ENCODE measurements at places on chromosomes 3 and 15. TPM values are rescaled to one million over a fixed set of nuclear protein-coding genes. Genes with fewer than 3 reads are reported as not detected.

Gene NANOGP8
- 0.89 TPM for total RNA-seq

Gene CILP
- 24.4 TPM for total RNA-seq

Gene NPAP1
- total RNA-seq, result not detected

DNA sequence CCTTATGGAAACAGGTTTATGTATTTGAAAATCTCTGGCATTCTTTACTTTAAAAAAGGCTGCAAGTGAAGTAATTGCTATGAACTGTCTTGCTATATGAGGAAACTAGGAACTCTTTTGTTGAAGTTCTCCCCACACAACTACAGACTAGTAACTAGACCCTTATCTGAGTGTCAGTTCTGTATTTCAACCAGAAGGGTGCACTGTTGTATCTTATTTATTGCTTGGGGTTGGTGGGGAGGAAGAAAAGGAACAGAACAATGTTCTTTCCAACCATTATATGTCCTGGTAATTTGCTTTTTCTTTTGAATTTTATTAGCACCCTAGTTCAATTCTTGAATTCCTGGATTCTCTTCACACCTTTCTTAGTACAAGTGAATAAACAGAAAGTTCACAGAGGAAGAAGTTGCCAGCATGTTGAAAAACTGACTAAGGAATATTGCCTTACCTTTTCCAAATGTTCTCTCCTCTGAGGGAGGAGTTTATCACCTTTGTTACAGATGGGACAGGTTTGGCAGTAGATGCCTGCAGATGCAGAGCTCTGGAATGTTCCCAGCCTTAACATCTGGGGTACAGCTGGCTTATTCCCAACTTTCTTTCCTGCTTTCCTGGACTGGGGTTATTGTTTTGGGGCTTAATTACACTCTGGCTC is 162.4 kb upstream of the CFAP20DC start:
- no peak for DNase-seq

GRCh38 chr3:2477620-2478019 is 379.0 kb downstream of the CNTN4 start:
- DNase-seq, result no peak

GRCh38 chr3:37864904-37865303 is 3.2 kb downstream of the CTDSPL start:
- no peak for DNase-seq

GRCh38 chr3:70231266-70231701 is 81.2 kb downstream of the MDFIC2 start:
- DNase-seq, result no peak

DNA sequence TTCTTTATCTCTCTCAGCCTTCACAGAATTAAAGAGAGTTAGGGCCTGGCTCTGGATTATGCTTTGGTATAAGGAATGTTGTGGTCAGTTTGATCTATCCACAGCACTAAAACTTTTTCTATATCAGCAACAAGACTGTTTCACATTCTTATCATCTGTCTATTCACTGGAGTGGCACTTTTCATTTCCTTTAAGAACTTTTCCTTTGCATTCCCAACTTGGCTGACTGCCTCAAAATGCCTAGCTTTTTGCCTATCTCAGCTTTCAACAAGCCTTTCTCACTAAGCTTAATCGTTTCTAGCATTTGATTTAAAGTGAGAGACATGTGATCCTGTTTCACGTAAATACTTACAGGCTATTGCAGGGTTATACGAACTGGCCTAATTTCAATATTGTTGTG is 471.8 kb downstream of the GBE1 start:
- no peak for DNase-seq

- no peak for DNase-seq
Measured at GRCh38 chr15:98843844-98844243, 163.7 kb downstream of the PGPEP1L start.

GRCh38 chr15:76866716-76867321 is 38.3 kb downstream of the SCAPER start:
- no peak for DNase-seq

DNA sequence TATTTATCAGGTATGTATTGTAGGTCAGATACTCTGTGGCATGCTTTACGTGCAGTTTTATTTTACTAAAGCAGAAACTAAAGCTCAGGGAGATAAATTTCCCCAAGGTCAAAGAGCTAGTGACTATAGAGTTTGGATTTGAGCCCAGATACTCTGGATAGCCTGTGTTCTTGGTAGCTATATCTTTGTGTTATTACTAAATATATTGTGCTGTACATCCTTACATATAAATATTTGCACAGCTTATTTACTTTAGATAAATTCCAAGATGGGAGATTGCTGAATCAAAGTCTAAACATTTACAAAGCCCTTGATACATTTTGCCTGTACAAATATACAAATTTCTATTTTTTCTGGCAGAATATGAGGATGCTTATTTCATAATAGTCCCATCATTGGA is 660.9 kb upstream of the NAALADL2 start:
- no peak for DNase-seq

- DNase-seq, result no peak
Measured at GRCh38 chr3:197028728-197029510, 698 bp downstream of the MELTF start.

DNA sequence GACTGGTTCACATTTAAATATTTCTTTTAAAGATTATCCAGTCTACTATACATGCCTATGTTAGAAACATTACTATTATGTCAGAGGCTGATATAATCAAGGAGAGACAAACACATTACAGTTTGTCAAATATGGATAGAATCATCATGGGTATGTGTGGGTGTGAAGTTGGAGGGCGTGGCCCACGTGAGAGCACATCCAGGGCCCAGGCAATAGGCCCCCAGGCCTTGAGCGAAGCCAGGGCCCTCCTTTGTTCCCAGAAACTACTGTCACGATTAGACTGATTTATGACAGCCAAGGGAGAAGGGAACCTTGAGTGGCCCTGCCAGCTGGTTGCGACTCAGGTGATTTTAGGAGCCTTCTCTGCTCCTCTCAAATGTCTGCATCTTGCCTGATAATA is 26.9 kb upstream of the LDHAL6B start:
- DNase-seq, result no peak

DNA sequence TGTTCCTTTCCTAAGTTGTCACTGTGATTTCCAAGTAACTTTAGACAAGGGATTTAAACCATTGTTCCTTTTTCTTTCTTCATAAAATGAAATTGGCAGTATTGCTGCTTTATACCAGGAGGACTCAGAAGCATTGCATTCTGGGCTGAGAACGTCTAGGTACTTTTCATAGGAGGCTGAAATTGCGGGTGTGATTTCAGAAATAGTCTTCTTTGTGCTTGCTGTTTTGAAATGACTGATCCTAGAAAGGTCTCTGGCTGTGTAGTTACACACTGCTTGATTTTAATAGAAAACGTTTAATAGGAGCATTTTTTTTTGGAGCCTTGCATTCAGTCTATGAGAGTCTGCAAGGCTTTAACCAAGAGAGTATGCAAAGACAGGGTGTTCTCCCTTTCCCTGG is 56.3 kb downstream of the PPM1L start:
- DNase-seq, result no peak

GRCh38 chr3:100740207-100740606 is 30.9 kb downstream of the TFG start:
- no peak for DNase-seq

- DNase-seq, result no peak
Measured at GRCh38 chr15:68822818-68823217, 2.1 kb upstream of the ANP32A start.

GRCh38 chr3:117228466-117228865 is 518.9 kb downstream of the TUSC7 start:
- DNase-seq, result no peak

- DNase-seq, result no peak
Measured at GRCh38 chr3:49908373-49909199, 4.9 kb upstream of the MST1R start.
